ENCODE measurements at places on chromosomes 5 and 9.

- DNase-seq = no peak
Measured at GRCh38 chr5:66207800-66208561, 63.9 kb downstream of the SREK1 start.

DNA sequence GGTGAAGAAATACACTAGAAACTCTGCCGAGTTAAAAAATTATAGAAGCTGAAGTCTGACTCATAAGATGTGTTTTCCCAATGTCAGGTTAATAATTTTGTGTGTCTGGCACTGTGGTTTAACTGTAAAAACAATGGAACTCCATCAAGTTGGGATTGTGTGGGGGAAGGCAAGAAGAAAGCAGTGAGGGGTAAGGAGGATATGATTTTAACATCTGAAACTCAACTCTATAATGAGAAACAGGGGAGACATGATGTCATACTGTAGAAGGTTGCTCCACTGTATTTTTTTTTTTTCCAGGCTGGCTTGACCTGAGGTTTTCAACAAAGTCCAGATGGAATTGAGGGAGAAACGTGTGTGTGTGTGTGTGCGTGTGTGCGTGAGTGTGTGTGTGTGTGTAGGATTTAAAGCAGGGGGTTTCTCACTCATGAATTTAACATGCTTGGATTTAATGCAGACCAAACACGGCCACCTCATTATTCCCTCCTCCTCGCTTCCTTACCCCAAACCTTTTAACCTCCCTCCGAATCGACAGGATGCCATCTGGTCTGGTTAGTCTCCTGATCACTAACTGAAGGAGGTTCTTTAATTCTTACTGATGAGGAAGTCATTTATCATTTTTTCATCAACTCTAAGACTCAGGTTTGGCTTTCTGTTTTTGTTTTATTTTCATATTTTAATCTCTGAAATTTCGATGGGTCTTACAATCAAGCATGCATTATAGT, 140.2 kb upstream of the LPAR1 start:
- DNase-seq = peak; percentile 50

- DNase-seq = no peak
Measured at GRCh38 chr5:107935645-107936044, 264.9 kb upstream of the EFNA5 start.

DNA sequence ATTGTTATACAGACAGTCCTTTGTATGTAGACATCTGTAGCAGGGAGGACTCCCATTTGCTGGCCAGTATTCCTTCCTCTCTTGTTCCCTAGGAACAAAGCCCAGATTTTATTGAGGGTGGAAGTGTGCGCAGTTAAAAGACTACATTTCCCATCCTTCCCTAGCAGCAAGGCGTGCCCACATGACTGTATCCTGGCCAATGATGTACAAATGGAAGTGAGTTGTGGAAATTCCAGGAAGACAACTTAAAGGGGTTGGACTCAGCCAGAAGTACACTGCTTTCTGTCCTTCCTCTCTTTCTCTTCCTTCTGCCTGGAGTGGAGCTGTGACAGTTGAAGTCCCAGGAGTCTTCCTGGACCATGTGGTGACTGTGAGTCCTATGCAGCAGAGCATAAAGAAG, 89.0 kb downstream of the HRH2 start:
- DNase-seq = peak; percentile 19

- no peak for DNase-seq
Measured at GRCh38 chr5:165333623-165334022, 1828.2 kb downstream of the MAT2B start.

GRCh38 chr9:124286292-124286931, 28.7 kb downstream of the NEK6 start:
- peak; percentile 85 for DNase-seq

DNA sequence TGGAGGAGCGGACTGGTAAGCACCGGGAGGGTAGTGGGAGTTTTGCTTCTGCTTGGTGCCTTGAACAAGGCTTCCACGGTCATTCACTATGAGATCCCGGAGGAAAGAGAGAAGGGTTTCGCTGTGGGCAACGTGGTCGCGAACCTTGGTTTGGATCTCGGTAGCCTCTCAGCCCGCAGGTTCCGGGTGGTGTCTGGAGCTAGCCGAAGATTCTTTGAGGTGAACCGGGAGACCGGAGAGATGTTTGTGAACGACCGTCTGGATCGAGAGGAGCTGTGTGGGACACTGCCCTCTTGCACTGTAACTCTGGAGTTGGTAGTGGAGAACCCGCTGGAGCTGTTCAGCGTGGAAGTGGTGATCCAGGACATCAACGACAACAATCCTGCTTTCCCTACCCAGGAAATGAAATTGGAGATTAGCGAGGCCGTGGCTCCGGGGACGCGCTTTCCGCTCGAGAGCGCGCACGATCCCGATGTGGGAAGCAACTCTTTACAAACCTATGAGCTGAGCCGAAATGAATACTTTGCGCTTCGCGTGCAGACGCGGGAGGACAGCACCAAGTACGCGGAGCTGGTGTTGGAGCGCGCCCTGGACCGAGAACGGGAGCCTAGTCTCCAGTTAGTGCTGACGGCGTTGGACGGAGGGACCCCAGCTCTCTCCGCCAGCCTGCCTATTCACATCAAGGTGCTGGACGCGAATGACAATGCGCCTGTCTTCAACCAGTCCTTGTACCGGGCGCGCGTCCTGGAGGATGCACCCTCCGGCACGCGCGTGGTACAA, 556 bp downstream of the PCDHGC3 start:
- peak; percentile 82 for DNase-seq

- DNase-seq = no peak
Measured at GRCh38 chr5:101260857-101261256, 357.8 kb upstream of the ST8SIA4 start.

GRCh38 chr5:57422993-57423392, 59.6 kb downstream of the ACTBL2 start:
- no peak for DNase-seq

Measured in fibroblast of pulmonary artery (primary cell).